ENCODE measurements at places on chromosomes 6 and 20. TPM values are rescaled to one million over a fixed set of nuclear protein-coding genes. Genes with fewer than 3 reads are reported as not detected.

The C6orf58 gene
- not detected for total RNA-seq

The GABRR1 gene
- 0.10 TPM for total RNA-seq

The HS3ST5 gene
- total RNA-seq: not detected

The DEFB119 gene
- not detected for total RNA-seq

The POU3F2 gene
- total RNA-seq: under 0.01 TPM

The CAP2 gene
- total RNA-seq: 0.10 TPM

The HLA-DOA gene
- total RNA-seq: 16.2 TPM

The PAQR8 gene
- 2.0 TPM for total RNA-seq

The RIMS1 gene
- total RNA-seq: under 0.01 TPM

The CST1 gene
- total RNA-seq: not detected

The TMEM63B gene
- total RNA-seq: 8.1 TPM

The MYLK2 gene
- not detected for total RNA-seq

The BPIFB1 gene
- not detected for total RNA-seq

The C6orf52 gene
- not detected for total RNA-seq

The TRIM10 gene
- 0.21 TPM for total RNA-seq

The PRR18 gene
- not detected for total RNA-seq

The PERP gene
- 0.73 TPM for total RNA-seq

The B3GAT2 gene
- total RNA-seq: not detected

The TXLNB gene
- total RNA-seq: 0.52 TPM

The MDFI gene
- not detected for total RNA-seq

The DEFB132 gene
- total RNA-seq: not detected

The ARMH2 gene
- total RNA-seq: not detected

The PBOV1 gene
- not detected for total RNA-seq

The ENPP5 gene
- total RNA-seq: 0.42 TPM

The TMEM217 gene
- 1.6 TPM for total RNA-seq

The SOBP gene
- total RNA-seq: 0.10 TPM

The HLA-DMA gene
- 89.0 TPM for total RNA-seq

The FKBP5 gene
- 20.1 TPM for total RNA-seq

The GCNT2 gene
- total RNA-seq: 6.8 TPM

The SLC17A9 gene
- 2.0 TPM for total RNA-seq

The MUC21 gene
- total RNA-seq: not detected

The GJA1 gene
- 0.31 TPM for total RNA-seq

The RRAGD gene
- 6.8 TPM for total RNA-seq

The KCNQ2 gene
- under 0.01 TPM for total RNA-seq

The IP6K3 gene
- not detected for total RNA-seq

The CST5 gene
- not detected for total RNA-seq

The ID4 gene
- not detected for total RNA-seq

The NKX2-4 gene
- not detected for total RNA-seq

The SAMD10 gene
- total RNA-seq: 2.3 TPM

The GRM1 gene
- total RNA-seq: not detected

The DYNLT2 gene
- 7.2 TPM for total RNA-seq

The SAMD3 gene
- total RNA-seq: 88.1 TPM

The MAPK13 gene
- total RNA-seq: 16.9 TPM

The CHD6 gene
- total RNA-seq: 90.5 TPM

The SRPK1 gene
- total RNA-seq: 70.7 TPM

The GINS1 gene
- total RNA-seq: 0.21 TPM

The PSMB9 gene
- total RNA-seq: 18.7 TPM

The OPN5 gene
- total RNA-seq: not detected

The RSPO4 gene
- not detected for total RNA-seq

The PRSS35 gene
- total RNA-seq: 0.10 TPM

The LINC00237 gene
- total RNA-seq: not detected

The IL17F gene
- total RNA-seq: not detected

The PHACTR2 gene
- total RNA-seq: 30.0 TPM

Measured in mononuclear cell (primary cell).